Nephron progenitor cell (in vitro differentiated cells): ENCODE measurements at places on chromosomes 5 and 9.

DNA sequence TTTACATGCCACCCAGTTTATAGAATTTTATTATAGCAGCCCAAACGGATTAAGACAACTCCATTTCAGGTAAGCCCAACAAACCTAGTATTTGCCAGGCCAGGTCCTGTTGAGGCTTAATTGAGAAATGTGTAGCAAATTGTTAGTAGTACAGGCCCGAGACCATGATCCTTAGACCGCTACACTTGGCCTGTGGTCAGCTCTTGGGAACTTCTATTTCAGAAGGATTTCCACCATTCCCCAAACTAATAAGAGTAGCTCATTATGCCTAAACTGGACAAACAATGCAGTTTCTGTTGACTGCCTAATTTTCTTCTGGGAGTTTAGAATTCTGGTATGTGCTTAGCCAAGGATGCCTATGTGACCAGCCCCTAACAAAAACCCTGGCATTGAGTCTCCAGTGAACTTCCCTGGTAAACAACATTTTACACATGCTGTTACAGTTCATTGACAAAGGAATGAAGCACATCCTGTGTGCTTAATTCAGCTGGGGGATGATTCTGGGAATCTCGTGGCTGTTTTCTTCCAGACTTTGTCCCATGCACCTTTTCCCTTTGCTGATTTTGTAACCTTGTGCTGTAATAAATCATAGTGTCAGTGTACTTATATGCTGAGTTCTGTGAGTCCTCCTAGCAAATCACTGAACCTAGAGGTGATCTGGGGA is 5.6 kb upstream of the GPX3 start:
- no peaks in the 10 kb centered on the region for H3K36me3 ChIP-seq
- no peak overlapping the region for H3K4me3 ChIP-seq
- no peak for DNase-seq
- peak overlapping the region; percentile 17 for H3K27ac ChIP-seq

DNA sequence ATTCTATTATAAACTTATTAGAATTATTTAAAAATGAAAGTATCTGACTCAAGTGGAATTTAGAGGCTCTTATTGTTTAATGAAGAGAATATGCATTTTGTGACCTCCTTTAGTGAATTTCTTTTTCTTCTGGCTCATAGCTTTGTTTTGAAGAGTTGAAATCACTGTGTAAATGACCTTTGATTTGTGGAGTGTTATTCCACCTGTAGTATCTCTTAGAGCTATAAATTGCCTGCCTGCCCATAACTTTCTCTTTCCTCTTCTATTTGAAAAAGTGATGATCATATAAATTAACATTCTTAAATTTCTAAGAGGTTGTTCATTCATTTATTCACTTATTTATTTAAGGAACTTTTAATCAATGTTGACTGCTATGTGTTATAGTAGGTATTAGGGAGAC is 16.1 kb downstream of the CSNK1G3 start:
- no peak for DNase-seq
- no peak overlapping the region for H3K4me3 ChIP-seq
- no peaks in the 10 kb centered on the region for H3K4me1 ChIP-seq
- H3K27ac ChIP-seq, result no peak overlapping the region
- H3K36me3 ChIP-seq, result peaks cover 11% of the 10 kb centered on the region

- peaks cover 29% of the 10 kb centered on the region for H3K27me3 ChIP-seq
- DNase-seq, result no peak
- no peak overlapping the region for H3K4me3 ChIP-seq
- no peak overlapping the region for H3K27ac ChIP-seq
These were observed 71.9 kb downstream of the KIF4B start for GRCh38 chr5:155085282-155085989.

DNA sequence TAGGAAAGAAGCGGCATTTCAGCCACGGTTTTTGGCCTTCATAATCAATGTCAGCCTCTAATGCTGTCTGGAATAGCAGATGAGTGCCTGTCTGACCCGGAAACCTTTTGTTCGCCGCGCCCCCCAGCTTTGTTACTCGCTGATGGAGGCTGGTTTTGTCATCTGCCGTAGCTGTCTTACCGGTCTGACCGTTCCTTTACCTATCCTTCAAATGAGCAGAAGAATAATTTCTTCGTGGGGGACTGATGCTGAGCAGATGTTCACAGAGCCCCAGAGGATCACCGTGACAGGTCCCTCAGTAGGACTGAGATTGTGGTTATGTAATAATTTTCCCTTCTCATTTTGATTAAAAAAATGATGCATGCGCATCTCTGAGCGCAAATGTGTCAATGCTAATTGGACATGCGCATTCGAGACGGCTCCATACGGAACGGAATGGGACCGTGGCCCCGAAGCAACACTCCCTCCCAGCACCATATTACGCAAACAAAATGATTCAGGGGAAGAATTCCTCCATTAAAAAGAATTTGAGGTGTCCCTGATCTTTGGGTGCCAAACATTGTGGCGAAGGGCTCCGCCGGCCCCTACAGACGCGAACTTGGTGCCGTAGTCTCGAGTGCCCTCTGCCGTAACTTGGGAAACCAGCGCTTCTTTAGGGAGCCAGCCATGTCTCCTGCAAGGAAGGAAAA is 27.6 kb downstream of the TLX3 start:
- H3K27ac ChIP-seq, result no peak overlapping the region
- no peaks in the 10 kb centered on the region for H3K36me3 ChIP-seq
- peak; percentile 56 for DNase-seq
- H3K4me3 ChIP-seq, result peak overlapping the region; percentile 76
- peaks cover 8% of the 10 kb centered on the region for H3K4me1 ChIP-seq

GRCh38 chr5:112923148-112923917 is 1.3 kb upstream of the REEP5 start:
- peaks cover 14% of the 10 kb centered on the region for H3K27me3 ChIP-seq
- no peak overlapping the region for H3K27ac ChIP-seq
- H3K4me1 ChIP-seq, result peaks cover 39% of the 10 kb centered on the region
- peak overlapping the region; percentile 94 for H3K4me3 ChIP-seq

GRCh38 chr5:137195483-137195882 is 303.6 kb downstream of the SPOCK1 start:
- no peak overlapping the region for H3K27ac ChIP-seq
- no peaks in the 10 kb centered on the region for H3K36me3 ChIP-seq
- H3K4me1 ChIP-seq, result peaks cover 21% of the 10 kb centered on the region
- peaks cover 12% of the 10 kb centered on the region for H3K27me3 ChIP-seq
- no peak for DNase-seq
- H3K4me3 ChIP-seq, result no peak overlapping the region

GRCh38 chr9:105168870-105169319 is 75.6 kb upstream of the SLC44A1 start:
- peaks cover 40% of the 10 kb centered on the region for H3K4me1 ChIP-seq
- DNase-seq, result no peak
- H3K4me3 ChIP-seq, result no peak overlapping the region
- no peaks in the 10 kb centered on the region for H3K36me3 ChIP-seq
- H3K27ac ChIP-seq, result no peak overlapping the region

- no peak overlapping the region for H3K4me3 ChIP-seq
- H3K36me3 ChIP-seq, result no peaks in the 10 kb centered on the region
- H3K27me3 ChIP-seq, result peaks cover 2% of the 10 kb centered on the region
- no peak overlapping the region for H3K27ac ChIP-seq
- no peak for DNase-seq
- no peaks in the 10 kb centered on the region for H3K4me1 ChIP-seq
These were observed 220.3 kb downstream of the NR3C1 start for GRCh38 chr5:143182901-143183820.
